ENCODE measurements at places on chromosomes 2 and 18.

- no peak for DNase-seq
These were observed 70.5 kb downstream of the PIK3C3 start for GRCh38 chr18:42025491-42025890.

DNA sequence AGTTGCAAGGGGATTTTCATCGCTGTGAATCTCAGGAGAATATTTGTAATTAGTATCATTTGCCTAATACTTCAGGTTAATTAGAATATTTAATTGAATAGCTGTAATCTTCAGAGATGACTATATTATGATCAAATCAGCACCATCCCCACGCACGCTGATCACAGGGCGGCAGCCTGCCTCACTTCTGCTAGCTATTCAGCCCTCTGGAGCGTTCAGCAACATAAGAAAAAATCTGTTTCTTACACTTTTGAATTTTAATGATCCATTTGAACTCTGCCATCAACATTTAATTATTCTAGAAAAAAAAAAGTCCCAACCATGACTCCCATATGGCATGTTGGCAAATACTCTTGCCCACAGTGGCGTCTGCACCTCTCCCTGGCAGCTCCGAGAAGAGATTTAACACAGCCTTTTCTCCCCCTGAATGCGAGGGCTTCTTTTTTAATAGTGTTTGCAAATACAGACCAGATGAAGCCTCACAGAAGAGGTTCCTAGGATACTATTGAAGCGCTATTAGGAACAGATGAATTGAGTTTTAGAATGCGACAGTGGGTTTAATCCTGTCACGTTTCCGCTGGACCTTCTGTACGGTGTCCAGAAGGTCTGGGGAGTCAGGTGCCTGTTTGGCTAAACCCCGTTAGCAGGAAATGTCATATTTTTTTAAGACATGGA is 731.9 kb upstream of the SALL3 start:
- DNase-seq = no peak

DNA sequence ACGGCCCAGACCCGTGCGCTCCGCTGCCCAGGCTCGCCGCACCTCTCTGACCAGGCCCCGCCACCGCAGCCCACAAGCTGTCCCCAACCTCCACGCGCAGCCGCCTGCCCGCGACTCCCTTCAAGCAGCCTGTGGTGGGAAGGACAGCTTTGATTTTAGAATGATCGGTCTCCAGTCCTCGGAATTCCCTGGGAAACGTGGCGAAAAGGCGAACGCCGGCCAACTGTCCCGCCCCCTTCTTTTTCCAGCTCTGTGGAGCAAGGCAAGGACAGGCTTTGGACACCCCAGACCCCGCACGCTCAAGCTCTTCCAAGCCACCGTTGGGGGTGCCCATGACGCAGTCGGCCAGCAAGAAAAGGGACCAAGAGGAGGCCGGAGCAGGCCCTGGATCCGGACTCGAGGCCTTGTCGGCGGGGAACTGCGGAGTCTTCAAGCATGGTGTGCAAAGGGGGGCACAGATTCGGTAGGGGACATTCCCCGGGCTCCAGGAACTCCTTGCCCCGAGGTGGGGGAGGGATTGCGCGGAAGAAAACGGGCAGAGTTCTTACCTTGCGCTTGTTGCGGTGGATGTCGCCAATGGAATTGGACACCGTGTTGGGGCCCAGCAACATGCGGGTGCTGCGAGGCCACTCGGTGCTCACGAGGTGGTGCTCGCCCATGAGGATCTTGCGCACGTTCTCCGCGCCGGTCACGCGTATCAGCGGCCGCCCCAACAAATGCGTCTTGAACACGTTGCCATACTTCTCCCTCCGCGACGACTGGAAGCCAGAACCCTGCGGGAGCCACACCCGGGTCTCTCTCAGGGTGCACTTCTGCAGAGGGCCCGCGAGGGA is 4.0 kb downstream of the CYP26B1 start:
- DNase-seq = peak; percentile 91

GRCh38 chr18:26460449-26461091 is 87.8 kb downstream of the KCTD1 start:
- DNase-seq = no peak

DNA sequence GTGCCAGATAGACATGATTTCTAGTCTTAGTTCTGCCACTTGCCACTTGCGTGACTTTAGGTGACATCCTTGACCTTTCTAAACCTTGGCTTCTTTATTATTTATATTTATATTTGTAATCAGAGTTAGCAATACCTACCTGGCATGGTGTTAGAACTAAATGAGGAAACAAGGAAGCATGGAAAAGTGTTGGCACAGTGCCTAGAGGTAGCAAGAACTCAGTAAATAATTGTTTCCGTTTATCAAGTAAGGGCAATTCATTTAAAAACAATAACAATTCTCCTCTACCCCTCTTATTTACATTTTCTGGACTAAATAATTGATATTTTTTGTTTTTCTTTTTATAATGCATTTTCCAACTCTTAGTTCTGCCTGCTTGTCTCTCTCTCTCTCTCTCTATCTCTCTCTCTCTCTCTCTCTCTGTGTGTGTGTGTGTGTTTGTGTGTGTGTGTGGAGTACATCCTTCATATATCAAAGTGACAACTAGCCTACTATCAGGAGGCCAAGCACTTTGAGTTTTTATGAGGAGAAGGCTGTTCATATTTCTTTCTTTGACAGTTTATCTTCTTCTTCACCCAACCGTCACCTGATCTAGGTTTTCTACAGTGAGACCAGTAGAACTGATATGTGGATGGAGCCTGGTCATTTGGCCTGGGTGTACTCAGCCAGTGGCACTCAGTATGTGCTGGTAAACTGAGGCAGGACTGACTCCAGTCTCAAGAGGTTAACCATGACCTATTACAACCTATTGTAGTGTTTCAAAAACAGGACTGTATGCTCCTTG is 134.5 kb downstream of the LRRTM1 start:
- DNase-seq = no peak

GRCh38 chr2:220583725-220584124 is 956.3 kb downstream of the SLC4A3 start:
- no peak for DNase-seq

- no peak for DNase-seq
These were observed 786.9 kb downstream of the EPHA4 start for GRCh38 chr2:220785178-220785577.

DNA sequence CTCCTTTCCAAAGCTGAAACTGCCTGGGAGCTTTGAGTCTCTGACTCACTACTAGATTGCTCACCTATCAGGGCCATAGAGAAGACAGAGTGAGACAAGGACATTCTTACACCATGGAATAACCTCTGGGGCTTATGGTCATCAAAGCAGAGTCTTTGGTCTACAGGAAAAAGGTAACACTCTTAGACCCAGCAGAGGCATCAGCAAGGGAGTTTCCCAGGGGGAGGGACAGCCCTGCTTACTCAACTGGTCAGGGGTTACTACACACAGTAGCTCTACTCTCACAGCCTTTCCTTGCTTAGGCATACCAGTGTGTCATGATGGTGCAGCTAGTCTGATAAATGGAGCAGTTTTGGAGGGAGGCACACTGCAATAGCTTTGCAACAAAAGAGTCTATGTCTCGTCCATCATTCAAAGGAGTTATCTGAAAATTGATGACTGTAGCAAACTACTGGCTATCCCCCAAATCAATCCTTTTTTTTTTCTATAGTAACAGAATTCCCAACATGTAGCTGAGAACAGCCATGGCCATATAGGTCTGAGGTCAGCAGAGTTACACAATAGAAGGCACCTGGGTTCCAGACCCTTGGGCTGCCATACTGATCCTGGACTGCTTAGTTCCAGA is 22.4 kb upstream of the CD28 start:
- no peak for DNase-seq

- no peak for DNase-seq
These were observed 43.6 kb upstream of the TNP1 start for GRCh38 chr2:216903470-216903869.

- peak; percentile 70 for DNase-seq
These were observed 78.9 kb upstream of the OTOS start for GRCh38 chr2:240219208-240219890.

DNA sequence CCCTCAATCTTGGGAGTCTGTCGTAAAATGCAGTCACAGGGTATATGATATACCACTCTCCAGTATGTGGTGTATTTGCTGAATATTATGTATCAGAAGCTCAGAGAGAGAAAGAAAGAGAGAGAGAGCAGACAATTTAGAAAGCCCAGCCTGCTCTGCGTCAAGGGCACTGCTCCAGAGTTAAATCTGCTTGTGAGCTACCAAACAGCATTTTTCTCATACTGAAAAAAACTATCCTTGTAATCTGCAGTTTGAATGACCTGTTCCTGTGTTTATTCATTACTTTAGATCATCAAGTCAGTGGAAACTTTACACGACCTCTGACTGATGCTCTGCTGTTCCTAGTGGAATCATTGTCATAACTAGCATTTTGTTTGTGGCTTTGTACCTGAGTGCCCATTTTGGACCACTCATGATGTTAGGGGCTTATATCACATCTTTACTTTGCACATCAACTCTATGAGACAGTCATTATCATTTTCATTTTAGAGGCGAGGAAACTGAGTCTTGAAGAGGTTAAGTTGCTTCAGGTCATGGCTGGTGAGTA is 89.2 kb upstream of the PELI1 start:
- DNase-seq = no peak

- DNase-seq = peak; percentile 13
These were observed 46.2 kb downstream of the IMPA2 start for GRCh38 chr18:12027480-12027879.

DNA sequence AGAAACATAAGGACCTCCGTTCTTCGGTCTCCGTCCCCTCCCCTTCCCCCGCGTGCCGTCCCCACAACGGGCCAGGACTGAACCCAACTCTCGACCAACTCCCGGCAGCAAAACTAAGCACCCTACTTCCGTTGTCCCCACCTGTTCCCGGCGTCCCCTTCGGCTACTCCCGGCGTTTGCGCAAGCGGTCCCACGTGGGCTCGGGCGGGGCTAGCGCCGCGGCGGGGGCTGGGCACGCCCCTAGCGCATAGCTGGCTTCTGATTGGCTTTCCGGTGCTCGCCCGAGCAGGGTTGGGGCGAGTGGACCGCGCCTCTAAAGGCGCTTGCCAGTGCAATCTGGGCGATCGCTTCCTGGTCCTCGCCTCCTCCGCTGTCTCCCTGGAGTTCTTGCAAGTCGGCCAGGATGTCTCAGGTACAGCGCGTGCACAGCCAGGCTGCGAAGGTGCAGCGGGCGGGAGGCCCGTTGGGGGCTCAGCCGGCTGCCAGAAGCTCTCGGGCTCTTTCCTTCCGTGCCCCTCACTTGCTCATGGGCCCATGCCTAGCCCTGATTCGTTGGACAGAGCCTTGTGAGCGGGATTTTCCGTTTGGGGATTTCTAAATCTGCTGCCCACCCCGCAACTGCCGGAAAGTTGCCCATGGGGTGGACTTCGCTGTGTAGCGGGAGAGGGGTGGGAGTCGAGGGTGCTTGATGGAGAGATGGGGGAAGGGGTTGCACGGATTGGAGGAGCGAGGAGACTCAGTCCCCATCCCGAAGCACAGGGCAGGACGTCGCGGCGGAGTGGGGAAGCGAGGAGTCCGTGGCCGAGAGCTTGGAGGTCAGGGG is at the start of the genes C2orf76 and DBI:
C2orf76 (minus strand) TSS at position 186 of the 823 bp plus-strand sequence. CDS start 26,875 bp downstream, outside the sequence.
DBI (plus strand) TSS at position 329 of the 823 bp plus-strand sequence; CDS start at position 404, 75 bp downstream.
- peak; percentile 98 for DNase-seq

DNA sequence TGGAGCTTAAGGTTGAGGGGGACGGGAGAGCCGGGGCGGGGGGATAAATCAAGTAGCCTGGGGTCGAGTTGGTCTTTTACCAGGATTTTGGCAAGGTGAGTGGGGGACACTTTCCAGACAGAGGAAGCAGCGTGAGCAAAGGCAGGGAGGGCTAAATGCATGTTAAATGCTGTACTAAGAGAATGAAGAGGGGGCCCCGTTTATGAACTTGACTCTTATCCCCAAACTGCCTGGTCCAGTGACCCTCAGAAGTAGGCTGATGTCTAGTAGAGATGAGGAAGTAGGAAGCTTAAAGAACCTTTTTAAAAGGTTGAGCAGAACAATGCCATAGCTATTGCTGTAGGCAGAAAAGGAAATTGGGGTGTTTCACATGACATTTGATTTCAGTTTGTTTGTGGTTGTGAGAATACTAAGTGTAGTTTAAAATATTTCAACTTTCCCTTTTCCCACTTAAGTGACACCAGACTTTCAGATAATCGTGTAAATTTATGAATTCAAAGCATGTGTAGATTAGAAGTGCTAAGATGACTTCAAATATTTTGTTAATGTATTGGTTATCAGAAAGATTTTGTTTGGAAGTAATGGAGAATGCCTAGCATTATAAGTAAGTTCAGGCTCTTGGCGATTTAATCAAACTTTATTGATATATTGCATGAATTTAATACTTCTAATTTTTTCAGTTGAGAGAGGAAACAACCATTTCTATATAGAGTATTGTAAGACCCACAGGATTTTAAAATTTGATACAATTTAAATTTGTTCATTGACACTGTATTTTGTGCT is 1.8 kb downstream of the REL start:
- no peak for DNase-seq

GRCh38 chr2:219810895-219811294 is 183.5 kb downstream of the SLC4A3 start:
- DNase-seq = no peak

DNA sequence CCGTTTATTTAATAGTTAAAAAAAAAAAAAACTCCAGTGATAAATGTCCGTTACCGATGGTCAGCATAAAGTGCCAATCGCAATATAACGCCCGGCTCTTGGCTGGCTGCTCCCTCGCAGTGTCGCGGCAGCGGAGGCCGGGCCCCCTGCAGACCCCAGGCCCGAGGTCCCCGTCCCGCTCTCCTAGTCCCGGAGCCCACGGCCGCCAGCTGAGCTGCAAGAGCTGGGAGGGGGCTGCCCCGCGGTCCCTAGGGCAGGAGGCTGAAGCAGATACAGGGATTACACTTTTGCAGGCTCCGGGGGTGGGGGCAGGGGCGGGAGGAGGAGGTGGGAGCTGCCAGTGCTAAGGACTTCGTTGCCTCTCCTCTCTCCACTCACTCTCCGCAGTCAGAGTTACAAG is 6.9 kb downstream of the OSR1 start:
- no peak for DNase-seq

DNA sequence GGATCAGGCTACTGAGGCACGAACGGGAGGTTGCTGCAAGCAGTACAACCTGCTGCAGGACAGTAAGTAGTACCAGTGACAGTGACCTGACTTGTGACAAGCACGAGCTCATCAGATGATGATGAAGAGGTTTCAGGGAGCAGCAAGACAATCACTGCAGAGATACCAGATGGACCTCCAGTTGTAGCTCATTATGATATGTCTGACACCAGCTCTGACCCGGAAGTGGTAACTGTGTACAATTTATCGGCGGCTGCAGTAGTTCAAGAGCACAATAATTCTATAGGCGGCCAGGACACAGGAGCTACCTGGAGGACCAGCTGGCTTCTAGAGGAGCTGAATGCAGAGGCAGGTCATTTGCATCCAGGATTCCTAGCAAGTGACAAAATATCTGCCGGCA is 64.0 kb upstream of the GULP1 start:
- DNase-seq = no peak

- no peak for DNase-seq
These were observed 25.7 kb upstream of the NCL start for GRCh38 chr2:231489990-231490389.

DNA sequence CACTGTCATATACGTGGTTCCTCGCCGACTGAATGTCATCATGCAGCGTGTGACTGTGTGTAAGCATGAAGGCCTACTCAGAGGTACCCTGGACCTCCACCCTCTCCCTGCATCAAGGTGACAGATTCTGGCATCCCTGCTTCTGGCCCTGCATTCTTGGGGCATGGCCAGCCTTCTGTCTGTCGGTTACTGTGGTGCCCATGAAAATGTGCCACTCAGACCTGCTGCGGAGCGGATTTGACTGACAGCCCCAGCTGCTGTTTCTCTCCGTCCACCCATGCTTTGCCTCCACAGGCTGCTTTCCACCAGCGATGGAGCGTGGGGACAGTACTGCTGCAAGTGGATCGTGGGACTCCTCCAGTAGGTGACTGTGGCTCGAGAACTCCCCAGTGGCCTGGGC is 9.6 kb downstream of the TMEM177 start:
- DNase-seq = no peak

- no peak for DNase-seq
These were observed 168.6 kb downstream of the PRKCE start for GRCh38 chr2:45820048-45820447.

Measured in lower leg skin (tissue), 4 donors.